Suppressor macrophage treated with lipopolysaccharide for 4 hours (primary cell): ENCODE measurements at places on chromosomes 4 and X.

DNA sequence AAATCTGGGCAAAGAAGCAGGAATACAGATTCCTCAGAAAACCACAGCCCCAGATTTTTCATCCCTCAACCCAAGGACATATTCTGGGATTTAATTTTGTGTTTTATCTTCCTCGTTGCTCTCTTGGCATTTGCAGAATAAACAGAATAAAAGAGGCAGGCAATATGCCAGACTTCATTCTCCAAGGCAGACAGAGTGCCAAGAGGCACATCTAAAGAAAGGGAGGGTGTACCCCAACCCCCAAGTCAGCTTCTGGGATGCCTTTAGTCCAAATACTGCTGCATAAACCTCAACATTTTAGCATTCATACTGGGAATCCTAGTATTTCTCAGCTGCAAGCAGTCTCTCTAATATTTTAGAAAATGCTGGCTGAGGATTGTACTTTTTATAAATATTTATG is 629.2 kb downstream of the KLHL13 start:
- no peak for DNase-seq

DNA sequence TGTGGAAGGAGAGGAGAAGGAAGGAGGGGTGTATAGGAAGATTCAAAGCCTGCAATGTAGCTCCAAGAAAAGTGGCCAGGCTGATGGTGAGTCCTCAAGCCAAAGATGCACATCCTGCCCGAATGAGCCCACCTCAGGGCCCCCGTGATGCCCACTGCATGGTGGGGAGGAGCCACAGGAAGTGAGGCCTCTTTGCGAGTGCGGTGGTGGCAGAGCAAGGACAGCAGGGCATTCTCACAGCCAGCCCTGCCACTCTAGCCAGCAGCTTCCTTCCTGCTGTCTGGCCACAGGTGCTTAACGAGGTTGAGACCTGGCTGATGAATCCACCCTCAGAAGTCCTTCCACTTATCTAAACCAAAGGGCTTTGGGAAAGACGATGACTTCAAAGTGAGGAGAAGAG is 55.8 kb downstream of the BCOR start:
- DNase-seq = no peak

GRCh38 chr4:168059251-168059650 is 33.1 kb upstream of the ANXA10 start:
- no peak for DNase-seq

DNA sequence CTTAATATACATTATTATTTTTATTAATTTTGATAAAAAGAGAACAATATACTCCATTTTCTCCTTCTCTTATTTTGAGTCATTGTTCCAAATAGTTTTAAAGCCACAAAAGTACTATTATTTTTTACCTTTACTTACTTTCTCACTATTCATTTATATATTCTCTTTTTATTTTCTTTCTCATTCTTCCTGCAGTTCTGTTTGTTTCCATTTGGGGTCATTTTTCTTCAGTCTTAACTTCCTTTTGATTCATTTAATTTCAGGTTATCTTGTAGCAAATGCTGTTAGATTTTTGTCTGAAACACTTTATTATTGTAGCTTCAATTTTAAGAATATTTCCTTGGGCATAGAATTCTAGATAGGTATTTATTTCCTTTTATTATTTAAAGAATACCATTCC is 438.6 kb upstream of the EPHA5 start:
- no peak for DNase-seq

- no peak for DNase-seq
These were observed 7.4 kb upstream of the ACSL4 start for GRCh38 chrX:109740433-109740809.

DNA sequence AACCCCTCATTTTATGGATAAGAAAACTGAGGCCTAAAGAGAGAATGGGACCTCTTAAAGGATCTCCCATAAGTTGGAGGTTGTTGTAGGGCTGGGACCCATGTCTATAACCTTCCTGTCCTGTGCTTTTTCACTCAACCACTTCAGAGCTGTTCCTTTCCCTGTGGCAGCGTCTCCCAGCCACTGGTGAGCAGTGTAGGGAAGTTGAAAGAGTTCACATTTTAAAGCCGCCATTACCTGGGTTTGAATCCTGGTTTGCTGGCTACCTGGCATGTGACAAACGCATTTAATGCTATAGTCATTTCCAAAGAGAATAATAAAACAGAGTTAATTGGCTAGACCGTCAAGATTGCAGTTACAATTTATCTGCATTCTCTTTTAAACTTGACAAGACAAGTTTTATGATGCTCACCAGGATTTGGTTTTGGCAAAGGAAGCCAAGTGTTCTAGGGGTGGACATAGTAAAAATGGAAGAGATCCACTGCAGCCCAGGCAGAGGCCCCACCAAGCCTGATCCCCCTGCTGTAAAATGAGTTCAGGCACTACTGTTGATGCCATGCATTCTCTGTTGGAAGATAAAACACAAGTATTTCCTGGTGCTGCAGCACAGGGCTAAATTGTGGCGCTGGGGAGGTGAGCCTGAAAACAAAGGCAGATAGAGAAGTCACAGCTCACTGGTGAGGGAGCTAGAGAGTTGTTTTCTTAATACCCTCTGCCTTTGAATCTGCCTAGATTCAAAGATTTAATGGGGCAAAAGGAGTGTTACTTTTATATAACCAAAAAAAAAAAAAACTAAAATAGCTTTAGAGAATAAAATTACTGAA is 218.7 kb downstream of the NWD2 start:
- no peak for DNase-seq

GRCh38 chrX:145820825-145821224 is 3.2 kb downstream of the SLITRK2 start:
- DNase-seq = no peak

DNA sequence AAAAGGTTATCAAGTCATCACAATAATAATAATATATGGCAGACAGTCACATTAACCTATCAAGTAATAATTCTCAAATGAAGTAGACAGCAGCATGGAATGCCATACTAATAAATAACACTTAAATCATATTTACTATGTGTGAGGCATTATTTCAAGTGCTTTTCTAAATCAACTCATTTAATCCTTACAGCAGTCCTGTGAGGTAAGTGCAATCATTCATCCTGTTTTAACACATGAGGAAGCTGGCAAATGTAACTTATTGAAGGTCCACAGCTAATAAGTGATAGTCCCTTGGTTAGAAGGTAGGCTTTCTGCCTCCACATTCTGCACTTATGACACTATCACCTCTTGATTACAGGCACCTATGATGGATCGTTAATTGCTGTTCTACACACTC is 24.5 kb downstream of the GABRA4 start:
- DNase-seq = no peak

DNA sequence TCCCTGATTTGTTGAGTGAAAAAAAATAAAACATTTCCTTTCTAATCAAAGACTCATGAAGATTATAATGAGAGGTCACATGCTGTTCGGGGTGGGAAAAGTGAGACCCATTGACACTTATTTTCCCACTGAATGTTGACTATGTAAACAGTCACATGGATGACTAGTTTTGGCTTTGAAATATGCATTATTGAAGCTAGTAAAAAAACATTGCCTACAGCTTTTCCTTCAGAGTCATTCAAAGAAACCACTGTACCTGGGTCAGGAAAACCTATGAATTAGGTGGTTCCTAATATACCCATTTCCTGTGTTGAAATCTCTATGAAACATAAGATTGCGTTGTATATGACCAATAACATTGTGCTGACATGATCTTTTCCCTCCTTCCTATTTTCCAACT is 251.2 kb downstream of the CFAP299 start:
- DNase-seq = no peak

DNA sequence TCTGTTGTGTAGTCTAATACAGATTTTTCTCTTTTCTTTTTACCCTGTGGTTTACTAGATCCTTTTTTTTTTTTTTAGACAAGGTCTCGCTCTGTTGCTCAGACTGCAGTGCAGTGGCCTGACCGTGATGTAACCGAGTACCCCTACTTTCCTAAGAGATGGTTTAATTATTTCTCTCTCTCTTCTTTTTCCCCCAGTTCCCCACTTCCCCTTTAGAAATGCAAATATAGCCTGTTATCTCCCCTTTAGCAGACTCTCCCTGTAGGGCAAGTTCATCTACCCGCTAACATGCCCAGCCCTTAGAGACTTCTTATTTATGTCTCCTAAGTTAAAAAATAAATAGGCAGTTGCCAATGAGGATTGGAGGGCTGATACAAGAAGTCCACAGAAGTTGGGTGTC is 4.5 kb downstream of the SNX25 start:
- DNase-seq = no peak

DNA sequence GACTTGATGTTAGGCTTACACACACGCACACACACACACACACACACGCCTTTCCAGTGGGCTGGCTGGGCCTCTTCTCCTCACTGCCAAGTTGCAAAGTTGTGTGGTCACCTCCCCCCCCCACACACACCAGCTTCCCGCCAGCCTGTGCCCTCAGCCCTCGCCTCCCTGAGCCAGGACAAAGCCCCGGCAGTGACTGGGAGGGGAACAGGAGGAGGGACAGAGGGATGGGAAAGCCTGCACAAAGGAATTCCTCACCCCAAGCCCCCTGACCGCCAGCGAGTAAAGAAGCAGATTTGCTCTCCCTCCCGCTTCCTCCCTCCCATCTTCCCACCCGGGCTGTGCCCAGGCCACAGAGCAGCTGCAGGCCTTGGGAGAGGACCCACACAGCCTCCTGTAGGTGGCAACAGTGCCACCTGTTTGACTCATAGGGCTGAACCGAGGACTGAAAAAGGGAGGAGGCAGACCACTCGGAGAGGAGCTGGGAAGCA is at the start of gene GDPD2:
Gene GDPD2, plus strand, starts transcription at position 464 of the 491 bp plus-strand sequence. CDS start 1,671 bp downstream, outside the sequence.
- no peak for DNase-seq
